ENCODE measurements at places on chromosomes 2 and 18.

- no peak for DNase-seq
Measured at GRCh38 chr18:31880186-31880898, 62.6 kb downstream of the TRAPPC8 start.

- DNase-seq = peak; percentile 85
Measured at GRCh38 chr2:86105252-86105968, at the start of gene POLR1A. Gene POLR1A, minus strand, starts transcription at chr2:86105886. Its CDS starts 110 bp downstream, at chr2:86105776.

DNA sequence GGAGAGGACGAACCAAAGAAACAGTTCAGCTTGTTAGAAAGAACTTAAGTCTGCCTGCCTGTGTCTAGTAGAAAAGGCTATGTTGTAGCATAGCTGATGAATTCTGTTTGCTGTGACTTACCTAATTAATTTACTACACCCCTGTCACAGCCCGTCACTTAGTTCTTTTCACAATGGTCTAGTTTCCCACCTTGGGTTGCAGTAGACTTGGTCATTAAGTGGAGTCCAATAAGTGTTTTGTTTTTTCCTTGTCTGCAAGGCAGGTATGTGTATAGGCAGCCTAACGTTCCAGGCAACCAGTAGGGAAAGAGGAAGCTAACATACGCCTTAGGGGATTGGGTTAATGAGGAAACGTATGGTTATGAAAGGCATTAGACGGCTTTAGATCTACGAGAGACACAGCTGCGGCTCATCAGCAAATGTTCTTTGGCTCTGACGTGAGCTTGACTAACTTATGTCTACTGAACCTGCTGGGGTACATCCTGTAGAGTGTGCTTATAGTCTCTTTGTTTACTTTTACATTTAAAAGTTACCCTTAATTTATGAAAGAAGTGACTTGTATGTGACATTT is 180.1 kb downstream of the PRPF40A start:
- no peak for DNase-seq

- no peak for DNase-seq
Measured at GRCh38 chr2:88683160-88684021, 8.1 kb upstream of the RPIA start.

- peak; percentile 90 for DNase-seq
Measured at GRCh38 chr2:65367524-65367923, 64.9 kb downstream of the SPRED2 start.

DNA sequence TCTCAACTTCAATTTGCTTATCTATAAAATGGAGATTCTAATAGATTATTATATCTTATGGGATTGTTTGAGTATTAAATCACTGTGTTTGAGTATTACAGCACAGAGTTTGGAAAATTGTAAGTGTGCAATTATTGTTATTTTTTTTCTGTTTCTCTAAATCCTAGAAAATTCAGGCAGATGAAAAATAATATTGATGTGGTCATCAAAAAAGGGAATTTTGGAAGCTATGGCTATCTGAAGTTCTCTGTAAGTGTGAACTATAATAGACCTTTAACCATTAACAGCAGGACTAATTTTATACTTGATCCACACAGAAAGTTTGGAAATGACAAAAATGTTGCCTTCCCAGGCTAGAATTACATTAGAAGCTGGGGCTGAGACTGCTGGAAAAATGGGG is 393.2 kb downstream of the SUCLG1 start:
- DNase-seq = no peak

DNA sequence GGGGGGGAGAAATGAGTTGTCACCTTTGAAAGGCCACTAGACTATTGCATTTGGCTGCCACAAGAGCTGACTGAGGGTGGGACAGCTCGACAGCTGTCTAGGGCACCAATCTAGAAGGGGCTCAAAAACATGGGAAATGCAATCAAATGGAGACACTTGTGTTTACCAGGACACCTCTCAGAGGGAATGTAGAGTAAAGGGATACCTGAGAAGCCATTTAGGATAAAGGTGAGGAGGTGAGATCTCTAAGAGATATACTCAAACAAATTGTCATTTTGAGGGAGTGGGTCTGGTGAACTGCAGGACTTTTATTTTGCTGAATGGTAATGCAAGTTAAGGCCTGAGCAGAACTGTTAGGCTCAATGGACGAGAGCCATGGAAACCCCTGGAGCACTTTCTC is 159.8 kb downstream of the DDX1 start:
- no peak for DNase-seq

DNA sequence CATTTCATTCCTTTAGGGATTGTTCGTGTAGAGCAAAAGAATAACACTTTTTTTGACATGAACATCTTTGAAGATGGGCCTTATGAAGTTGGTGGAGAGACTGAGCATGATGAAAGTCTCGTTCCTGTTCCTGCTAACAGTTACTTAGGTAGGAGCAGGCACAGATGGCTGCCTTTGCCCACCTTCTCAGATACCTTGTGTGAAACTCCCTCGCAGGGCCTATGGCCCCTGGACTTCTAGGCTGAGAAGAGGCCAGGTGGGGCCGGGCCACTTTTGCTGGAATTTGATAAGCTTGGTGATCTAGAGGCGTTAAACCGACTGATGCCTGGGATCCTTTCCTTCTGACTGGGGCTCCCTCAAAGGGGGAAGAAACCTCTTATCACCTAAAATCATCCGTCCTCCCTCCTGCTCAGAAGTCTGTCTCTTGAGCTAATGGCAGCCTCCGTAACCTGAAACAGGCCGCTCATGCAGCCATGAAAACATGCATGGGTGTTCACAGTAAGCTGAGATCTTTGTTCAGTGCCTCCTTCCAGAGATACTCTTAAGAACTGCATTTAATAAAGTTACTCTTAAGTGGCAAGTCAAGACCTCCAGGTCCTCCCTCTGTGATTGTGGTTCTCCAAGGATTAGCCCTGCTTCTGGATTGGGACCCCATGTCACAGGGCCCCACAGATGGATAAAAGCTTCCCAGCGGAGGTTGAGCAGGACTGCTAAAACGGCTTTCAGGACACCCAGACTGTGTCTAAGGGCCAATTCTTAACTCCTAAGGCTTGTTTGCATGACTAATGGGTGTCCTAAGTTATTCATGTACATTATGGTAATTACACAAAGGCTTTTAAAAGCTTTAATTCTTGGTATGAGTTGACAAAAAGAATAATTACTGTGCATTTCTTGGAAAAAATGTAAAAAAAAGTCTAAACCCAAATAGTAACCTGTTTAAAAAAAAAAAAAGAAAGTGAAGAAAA is 43.9 kb downstream of the ITGA6 start:
- no peak for DNase-seq

DNA sequence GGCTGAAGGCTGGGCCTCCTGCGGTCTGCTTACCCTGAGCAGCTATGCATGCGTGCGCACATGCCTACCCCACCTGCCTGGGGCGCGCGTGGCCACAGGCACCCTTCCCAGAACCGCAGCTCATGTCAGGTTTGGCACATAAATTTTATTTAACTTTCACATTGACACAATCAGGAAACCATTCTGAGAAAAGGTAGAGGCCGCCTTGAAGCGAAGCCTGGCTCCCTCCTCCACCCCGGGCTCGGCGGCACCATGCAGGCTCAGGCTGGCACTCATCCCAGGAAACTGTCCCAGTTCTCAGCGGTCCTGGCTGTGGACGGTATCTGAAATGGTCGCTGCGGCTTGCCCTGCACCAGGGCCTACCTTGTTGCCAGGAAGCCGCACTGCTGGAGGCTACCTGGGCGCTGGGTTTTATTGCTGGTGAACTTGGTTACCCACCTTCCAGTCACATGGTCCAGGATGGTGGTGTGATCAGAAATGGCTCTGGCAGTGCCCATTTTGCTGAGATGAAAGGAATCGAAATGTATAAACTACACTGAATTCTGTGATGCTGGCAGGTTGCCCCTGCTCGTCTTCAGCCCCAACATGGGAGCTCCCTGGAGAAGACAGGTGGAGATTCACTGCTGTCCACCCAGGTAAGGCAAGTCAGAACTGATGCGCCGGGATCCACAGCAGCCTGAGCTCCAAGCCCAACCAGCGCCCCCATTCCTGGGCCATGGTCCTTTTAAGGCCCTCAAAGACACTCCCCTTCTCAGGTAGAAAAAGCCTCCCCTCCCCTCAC is 25.5 kb downstream of the CHST10 start:
- no peak for DNase-seq

DNA sequence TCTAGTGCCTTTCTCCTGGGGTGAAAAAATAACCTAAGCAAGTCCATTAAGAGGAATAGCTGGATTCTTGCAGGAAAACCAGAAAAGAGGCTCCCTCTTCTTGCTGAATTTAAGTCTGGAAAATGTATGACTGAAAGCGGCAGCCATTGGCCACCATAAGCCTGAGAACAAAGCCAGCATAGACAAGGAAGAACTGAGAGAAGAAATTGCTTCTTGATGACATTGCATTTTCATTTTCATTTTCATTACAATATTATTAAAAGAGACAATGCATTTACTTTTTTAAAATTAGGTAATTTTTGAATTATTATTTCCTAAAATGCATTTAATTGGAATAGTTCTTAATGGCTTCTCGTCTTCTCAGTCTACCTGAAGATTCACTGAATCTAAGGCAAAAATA is 1157.5 kb upstream of the ZEB2 start:
- DNase-seq = no peak

DNA sequence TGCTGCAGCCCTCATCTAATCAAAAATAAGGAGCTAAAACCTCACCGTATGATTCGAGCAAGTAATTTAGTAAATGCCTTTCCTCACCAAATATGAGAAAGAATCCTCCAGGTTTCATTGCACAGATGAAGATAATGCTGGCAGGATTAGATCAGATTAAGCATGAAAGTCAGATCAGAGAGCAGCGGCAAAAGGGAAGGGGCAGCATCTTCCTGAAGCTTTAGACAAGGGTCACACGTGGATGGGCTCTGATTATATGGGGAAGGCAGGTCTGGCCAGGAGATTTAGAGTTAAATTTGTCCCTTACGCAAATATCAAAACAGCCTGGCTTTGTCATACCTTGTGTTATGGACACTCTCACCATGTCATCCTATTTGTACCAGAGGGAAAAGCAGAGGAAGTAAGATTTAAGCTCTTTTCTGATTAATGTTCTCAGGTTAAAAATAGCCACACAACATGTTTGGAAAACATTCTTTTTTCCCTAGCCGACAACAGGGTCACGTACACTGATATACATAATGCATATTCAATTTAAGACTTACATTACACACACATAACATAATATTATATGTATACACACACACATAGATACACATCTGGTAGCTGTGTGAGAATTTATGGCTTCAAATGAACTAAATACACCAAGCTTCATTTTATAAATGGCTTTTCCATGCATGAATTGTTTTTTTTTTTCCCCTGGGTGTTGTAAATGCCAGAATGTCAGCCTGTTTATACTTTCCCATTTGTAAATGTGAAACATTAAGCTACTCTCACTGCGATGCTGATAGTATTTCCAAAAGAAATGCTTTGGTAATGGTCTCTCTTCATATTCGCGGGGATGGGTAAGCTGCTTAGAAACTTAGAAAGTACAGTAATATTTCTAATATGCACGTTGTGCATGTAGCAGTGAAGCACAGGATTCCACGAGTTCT is 196.3 kb upstream of the SIX3 start:
- DNase-seq = no peak

- no peak for DNase-seq
Measured at GRCh38 chr2:1400943-1401735, 12.1 kb upstream of the TPO start.

DNA sequence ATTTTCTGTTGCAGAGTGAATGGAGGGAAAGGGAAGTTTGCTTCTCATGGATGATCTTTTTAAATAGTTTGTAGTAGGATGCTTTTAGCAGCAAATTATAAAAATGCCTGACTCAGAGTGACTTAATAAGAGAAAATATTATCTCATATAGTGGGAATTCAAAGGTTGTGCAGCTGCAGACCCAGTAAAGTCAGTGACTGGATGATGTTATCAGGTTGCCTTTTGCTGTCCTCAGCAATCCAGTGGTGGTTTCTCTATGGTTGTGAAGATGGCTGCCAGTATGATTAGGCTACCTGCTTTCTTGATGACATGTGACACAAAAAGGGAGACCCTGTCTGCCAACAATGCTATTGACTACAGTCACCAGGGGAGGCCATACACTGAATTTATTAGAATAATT is 184.8 kb downstream of the DIS3L2 start:
- no peak for DNase-seq

DNA sequence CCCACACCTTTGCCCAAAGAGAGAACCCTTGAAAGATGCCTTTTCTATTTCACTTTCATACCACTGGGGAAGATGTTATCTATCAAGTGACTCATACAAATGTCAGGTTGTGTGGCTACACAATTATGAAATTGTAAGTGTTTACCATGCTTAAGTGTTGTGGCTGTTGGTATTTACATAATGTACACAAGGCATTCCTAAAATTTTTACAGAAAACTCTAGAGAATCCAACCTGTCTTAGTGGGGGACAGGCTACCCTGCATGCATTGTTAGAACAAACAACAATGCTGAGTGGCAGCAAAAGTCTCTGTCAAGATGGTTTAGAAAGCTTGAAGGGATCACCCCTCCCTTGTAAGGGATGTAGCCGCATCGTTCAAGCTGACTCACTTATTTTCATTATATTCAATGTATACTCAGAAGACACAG is 5.5 kb upstream of the MGAT4A start:
- DNase-seq = no peak

DNA sequence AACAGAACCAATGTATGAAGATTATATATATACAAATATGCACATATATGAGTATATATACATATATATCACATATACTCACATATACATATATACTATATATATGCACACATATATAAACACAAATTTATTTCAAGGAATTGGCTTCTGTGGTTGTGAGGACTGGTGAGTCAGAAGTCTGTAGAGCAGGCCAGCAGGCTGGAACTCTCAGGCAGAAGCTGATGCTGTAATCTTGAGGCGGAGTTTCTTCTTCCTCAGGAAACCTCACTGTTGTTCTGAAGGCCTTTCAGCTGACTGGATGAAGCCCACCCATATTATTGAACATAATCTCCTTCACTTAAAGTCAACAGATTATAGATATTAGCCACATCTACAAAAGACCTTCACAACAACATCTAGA is 143.9 kb upstream of the CREB1 start:
- no peak for DNase-seq

- DNase-seq = peak; percentile 22
Measured at GRCh38 chr2:150259746-150260145, 227.7 kb downstream of the RND3 start.

- DNase-seq = no peak
Measured at GRCh38 chr2:23658466-23658942, 268.4 kb downstream of the ATAD2B start.

- DNase-seq = no peak
Measured at GRCh38 chr2:76567478-76567877, 856.8 kb upstream of the GCFC2 start.

- DNase-seq = peak; percentile 35
Measured at GRCh38 chr2:20135631-20136050, 84.2 kb upstream of the LAPTM4A start.

- DNase-seq = no peak
Measured at GRCh38 chr2:12251749-12252148, 465.0 kb upstream of the TRIB2 start.

GRCh38 chr2:242046206-242046826 is 176.8 kb downstream of the RTP5 start:
- no peak for DNase-seq

GRCh38 chr18:73482901-73483300 is 615.1 kb upstream of the NETO1 start:
- DNase-seq = no peak

DNA sequence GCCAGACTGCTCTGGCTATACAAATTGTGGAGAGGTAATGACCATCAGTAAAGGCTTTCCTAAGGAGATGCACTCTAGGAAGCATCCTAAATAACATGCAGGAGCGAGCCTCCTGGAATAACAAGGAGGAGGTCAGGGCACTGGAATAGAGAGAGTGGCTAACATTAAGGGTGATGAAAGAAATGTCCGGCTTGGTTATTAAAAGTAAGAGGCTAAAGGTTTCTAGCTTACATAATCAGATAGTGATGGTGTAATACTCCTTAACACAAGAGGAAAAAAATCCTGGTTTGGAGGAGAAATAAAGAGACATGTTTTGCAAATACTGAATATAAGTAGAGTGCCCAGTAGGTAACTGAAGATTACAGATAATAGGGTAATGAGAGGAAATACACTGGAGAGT is 365.7 kb downstream of the ZEB2 start:
- no peak for DNase-seq

Measured in AG09319 (cell line).